ENCODE measurements at places on chromosomes 5 and 9.

- DNase-seq = no peak
Observed at GRCh38 chr5:180591311-180591887, at the start of gene SCGB3A1. SCGB3A1 (minus strand) TSS chr5:180591499; CDS start chr5:180591462, 37 bp downstream.

DNA sequence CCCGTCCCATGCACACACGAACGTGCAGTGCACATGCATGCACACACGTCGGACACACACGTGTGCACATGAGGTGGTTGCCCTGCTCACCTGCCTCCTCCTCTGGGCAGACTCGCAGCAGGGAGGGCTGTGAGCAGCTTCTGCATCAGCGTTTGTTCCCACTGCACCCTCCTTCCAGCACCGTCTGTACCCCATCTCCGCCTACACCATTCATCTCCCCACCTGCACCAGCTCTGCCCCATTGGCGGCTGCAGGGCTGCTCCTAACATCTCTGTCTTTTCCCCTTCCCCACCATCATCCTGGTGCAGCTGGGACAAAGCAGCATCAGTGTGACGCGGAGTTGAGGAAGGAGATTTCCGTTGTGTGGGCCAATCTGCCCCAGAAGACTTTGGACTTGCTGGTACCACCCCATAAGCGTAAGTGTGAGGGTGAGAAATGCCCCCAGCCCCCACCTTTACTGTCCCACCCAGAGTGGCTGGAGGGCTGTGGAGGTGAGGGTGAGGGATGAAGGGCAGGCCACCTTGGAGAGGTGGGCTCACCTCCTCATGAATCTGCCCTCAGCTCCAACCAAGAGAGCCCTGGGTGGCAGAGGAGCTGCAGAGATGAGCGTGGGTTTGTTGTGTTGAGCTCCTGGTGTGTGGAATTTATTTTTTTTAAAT lies 234.6 kb downstream of the CACNA1B start:
- no peak for DNase-seq

GRCh38 chr9:4574657-4575243 lies 84.5 kb downstream of the SLC1A1 start:
- no peak for DNase-seq

GRCh38 chr5:169796731-169797130 lies 159.7 kb downstream of the DOCK2 start:
- DNase-seq = no peak

GRCh38 chr5:75337366-75338021 lies 474 bp downstream of the HMGCR start:
- DNase-seq = peak; percentile 26

GRCh38 chr9:83449166-83449565 lies 89.0 kb downstream of the FRMD3 start:
- no peak for DNase-seq

GRCh38 chr5:133827011-133827410 lies 141.4 kb downstream of the C5orf15 start:
- no peak for DNase-seq

GRCh38 chr9:123362856-123363255 lies 6.9 kb downstream of the CRB2 start:
- DNase-seq = no peak

GRCh38 chr5:78667461-78668103 lies 19.0 kb upstream of the LHFPL2 start:
- DNase-seq = no peak

DNA sequence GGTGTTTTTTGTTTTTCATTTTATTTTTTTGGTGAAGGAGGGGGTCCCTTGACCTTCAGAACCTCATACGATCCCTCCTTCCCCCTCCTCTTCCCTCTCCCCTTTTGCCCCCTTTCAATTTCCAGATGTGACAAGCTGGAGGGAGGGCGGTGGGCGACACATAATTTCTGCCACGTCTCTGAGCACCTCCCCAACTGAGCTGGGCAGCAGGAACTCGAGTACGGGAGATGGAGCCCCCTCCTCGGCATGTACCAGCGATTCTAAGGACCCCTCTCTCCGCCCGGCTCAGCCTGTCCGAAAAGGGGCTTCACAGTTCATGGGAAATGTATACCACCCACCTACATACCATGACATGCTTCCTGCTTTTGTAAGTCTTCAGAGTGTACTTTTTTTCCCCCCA lies 52.4 kb downstream of the PRRC2B start:
- DNase-seq = no peak

DNA sequence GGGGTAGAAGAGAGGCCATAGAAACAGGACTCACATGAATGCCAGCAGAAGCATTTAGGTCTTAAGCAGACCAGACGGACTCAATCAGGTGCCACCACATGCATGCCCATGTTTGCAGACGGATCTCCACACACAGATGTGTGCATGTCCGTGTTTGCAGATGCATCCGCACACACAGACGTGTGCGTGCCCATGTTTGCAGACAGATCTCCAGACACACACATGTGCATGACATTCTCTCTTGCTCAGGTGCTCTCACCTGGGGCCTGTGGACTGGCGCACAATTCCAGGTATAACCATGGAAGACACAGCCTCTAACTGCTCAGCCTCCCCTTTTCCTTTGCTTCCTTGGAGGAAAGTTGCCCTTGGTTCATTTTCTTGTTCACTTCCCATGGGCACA lies 148.3 kb downstream of the CACNA1B start:
- DNase-seq = no peak

GRCh38 chr9:78539904-78540303 lies 243.0 kb downstream of the PSAT1 start:
- no peak for DNase-seq

- DNase-seq = no peak
Observed at GRCh38 chr9:126204197-126204596, 122.4 kb upstream of the MVB12B start.

GRCh38 chr5:17412760-17413671 lies 85.0 kb upstream of the TAF11L2 start:
- no peak for DNase-seq

- no peak for DNase-seq
Observed at GRCh38 chr5:122091936-122092600, 14.0 kb upstream of the LOX start.

DNA sequence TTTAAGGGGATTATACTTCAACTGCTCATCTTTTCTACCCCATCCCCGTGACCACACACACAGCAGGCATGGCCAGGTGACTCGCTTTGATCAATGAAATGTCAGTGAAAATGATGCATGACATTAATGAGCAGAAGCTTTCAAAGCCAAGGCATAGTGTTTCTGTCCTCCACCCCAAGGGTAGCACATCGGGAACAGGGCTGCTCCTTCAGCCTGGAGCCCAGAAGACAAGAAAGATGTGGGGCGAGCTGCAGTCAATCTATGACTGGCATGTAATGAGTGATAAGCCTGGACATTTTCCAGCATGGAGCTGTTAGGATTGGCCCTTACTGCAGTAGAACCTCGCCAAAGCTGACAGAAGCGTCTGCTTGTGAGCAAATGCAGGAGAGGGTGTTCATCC lies 122.6 kb upstream of the IRX2 start:
- no peak for DNase-seq

- no peak for DNase-seq
Observed at GRCh38 chr5:143343042-143343441, 60.4 kb downstream of the NR3C1 start.

- no peak for DNase-seq
Observed at GRCh38 chr5:141788296-141788970, 89.8 kb downstream of the PCDH1 start.

DNA sequence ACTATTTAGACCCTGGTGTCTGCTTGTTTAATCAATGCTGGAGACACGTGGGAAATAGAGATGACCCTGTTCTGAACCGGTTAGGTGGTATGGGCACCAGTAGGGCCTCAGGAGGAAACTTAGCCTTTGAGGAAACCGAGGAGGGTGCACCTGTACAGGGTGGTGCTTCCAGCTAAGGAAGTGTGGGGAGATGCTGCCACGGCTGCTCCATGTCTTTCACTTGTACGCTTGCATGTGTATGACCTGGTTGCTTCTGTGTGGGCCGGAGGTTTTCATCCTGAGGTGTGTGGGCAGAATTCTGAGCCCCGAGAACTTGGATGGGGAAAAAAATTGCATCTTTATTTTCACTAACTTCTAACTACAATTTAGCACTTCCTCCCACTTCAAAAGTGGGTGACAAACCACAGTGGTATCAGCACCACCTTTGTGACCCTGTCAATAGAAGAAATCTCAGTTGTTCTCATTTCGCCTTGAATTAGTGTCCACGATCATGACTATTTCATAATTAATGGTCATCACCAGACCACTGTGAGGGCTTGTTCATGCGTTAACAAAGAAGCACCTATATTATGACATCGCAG lies 99.8 kb upstream of the SPATA31C2 start:
- DNase-seq = no peak

DNA sequence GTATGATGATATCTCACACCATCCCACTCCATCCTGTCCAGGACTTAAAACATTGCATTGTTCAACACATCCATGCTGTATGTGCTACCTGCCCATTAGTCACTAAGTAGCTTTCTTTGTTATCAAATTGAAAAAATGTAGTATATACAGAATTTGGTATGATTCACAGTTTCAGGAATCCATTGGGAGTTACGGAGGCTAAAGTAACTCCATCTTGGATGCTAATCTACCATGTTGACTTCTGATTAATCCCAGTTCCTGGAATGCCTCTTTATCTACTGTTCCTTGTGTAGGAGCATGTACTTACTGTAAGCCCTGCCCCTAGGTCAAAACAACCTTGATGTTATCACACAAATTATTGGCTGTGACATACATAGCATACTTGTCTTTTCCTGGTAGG lies 38.9 kb upstream of the FOXB2 start:
- no peak for DNase-seq
